ENCODE measurements at places on chromosomes 3 and 15.

GRCh38 chr3:138890555-138891187, 55.9 kb upstream of the PIK3CB start:
- no peak for DNase-seq

GRCh38 chr3:31172336-31172735, 277.9 kb upstream of the GADL1 start:
- no peak for DNase-seq

DNA sequence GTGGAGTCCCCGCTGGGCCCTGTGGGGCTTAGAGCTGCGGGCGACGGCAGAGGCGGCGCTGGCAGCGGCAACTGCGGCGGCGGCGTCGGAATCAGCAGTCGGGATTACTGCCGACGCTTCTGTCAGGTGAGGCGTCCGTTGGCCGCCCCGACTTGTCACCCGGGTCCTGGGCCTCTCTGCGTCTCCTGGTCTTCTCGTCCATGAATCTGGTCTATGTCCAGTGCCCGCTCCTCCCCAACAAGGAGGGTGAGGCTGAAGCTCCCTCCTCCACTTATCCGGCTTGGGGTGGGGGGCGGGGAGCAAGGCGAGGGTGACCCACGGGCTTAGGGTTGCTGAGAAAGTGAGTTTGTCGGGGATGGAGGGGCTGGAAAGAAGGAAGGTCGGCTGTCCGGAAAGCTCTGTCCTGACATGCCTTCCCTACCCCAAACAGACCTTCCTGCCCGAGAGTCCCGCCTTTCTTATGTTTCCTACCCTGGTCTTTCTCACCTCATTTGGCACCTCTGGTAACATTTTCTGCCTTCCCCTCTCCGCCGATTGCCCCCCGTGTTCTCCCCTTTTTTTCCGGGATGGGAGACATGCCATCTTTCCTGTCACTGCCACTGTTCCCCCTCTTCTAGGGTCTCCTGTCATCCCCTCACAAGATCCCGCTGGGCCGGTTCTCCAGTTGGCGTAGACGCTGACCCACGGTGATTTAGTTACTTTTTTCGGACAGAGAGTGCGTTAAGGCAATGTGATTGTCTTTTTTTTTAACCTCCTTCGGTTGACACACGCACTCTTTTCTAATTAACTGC, 520 bp downstream of the ZNF654 start:
- no peak for DNase-seq

DNA sequence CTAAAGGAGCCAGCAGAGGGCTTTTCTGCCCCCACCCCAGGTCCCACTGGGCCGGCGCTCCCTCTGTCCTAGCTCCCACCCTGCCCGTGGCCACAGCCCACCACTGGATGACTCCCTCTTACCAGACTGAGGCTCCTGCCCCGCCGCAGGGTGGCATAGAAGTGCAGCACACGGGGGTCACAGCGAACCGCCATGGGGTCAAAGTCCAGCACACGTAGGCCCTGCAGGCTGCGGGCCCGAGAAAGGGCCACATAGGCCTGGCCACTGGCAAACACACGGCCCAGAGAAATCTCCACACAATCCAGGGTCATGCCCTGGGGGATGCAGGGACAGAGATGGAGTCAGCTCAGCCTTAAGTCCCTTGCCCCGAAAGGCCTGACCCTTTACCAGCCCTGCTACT, 9.0 kb downstream of the PIF1 start:
- DNase-seq: no peak

GRCh38 chr3:187667526-187667925, 2.7 kb downstream of the SST start:
- DNase-seq: no peak

DNA sequence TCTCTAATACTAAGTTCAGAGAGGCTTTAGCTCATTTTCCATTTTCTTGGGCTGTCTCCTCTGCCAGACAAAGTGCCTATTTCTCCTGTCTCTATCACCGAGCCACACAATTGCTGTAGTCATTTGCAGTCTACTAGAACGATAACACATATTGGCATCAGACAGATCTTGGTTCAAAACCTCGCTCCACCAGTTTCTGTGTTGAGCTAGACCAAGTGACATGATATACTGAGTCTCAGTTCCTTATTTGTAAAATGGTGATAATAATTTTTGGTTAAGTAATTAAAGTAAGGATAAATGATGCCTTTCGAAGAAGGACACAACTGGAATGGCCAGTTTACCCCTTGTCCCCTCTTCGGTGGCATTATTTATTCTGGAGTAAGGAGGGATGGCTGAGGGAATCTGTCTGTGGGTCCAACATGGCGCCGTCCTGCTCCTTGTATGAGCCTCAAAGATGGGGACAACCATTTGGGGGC, 398 bp upstream of the RAB7A start:
- no peak for DNase-seq

DNA sequence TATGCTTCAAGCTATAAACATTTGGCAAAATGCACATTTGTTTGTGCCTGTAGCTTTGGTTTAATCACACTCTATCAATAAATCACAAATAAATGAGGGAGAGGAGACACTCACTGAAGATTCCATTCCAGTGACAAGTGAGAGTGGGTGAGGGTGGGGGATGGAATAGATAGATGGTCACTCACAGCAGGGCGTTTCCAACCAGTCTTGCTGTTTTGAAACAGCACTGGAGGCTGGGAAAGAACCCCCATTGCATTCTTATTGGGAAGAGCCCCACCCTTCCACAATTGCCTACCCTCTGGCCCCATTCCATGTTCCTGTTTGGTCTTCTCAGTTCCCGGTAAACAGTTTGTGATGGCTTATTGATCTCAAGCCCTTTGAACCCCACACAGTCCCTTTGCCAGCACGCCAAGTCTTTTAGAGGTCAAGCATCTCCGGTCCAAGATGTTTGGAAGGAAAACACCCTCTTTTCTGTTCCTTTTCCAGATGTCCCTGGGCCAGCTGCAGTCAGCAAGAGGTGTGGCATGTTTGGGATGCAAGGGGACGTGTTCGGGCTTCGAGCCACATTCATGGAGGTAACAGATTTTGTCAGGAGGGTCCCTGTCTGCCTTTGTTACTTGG, 30.7 kb downstream of the LMCD1 start:
- no peak for DNase-seq

DNA sequence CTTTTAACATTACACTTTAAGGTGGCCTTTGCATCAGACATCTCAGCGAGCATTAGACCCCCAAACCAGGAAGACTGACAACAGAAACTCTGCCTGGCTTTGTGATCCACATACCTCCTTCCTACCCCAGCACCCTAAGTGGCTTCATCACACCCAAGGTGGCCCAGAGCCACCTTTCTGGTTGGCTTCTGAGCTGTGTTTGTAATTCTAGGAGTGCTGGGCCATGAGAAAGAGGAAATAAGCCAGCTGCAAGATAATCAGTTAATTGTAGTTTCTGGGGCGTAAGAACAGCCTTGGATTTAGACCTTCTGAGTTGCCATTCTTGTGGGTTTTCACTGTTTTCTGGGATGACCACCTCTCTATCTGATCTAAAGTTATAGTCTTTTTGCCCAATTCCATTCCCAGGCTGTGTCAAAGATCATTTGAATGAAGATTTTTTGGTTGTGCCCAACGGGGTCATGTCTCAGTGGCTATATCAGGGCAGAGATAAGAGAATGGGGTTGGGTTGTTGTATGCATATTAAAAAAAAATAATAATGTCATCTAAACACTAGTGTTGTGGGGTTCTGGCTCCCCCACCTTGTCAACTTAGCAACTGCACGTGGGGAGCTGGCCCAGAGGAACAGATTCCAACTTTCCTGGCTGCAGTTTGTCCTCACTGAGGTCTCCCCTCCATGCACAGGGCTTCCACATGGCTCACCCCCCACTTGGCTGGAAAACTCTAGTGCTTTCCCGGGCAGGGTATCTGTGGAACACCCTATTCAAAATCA, 234.8 kb upstream of the WNT5A start:
- no peak for DNase-seq
